ENCODE measurements at places on chromosomes 13 and 19. TPM values are rescaled to one million over a fixed set of nuclear protein-coding genes. Genes with fewer than 3 reads are reported as not detected.
A peak's percentile ranks its signal among the peaks of the same experiment; 100 is the strongest.

The MAG gene
- total RNA-seq, result not detected

DNA sequence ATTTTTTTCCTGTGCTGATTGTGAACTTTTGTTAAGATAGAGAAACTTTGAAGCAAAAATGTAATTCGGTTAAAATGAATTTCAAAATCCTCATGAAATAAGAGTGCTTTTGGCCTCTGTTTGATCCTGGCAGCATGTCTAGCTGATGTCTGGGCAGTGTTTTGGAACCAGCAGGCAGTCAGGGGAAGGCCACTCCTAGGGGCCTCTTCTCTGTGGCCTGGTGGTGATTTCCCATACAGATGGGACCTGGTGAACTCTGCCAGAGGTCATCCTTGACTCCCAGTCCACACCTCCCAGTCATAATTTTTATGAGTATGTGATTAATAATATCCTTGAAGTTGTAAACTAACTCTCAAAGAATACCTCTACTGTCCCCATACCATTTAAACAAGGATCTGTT lies 226.6 kb downstream of the PCCA start:
- DNase-seq, result no peak

GRCh38 chr13:28031896-28032288 lies 43.4 kb upstream of the URAD start:
- DNase-seq, result no peak

The CCL25 gene
- total RNA-seq, result not detected

The ZNF91 gene
- total RNA-seq, result 12.6 TPM

The AKAP8L gene
- 89.9 TPM for total RNA-seq

GRCh38 chr19:56170261-56170660 lies 5.5 kb upstream of the GALP start:
- peak; percentile 89 for DNase-seq

The IL12RB1 gene
- not detected for total RNA-seq

DNA sequence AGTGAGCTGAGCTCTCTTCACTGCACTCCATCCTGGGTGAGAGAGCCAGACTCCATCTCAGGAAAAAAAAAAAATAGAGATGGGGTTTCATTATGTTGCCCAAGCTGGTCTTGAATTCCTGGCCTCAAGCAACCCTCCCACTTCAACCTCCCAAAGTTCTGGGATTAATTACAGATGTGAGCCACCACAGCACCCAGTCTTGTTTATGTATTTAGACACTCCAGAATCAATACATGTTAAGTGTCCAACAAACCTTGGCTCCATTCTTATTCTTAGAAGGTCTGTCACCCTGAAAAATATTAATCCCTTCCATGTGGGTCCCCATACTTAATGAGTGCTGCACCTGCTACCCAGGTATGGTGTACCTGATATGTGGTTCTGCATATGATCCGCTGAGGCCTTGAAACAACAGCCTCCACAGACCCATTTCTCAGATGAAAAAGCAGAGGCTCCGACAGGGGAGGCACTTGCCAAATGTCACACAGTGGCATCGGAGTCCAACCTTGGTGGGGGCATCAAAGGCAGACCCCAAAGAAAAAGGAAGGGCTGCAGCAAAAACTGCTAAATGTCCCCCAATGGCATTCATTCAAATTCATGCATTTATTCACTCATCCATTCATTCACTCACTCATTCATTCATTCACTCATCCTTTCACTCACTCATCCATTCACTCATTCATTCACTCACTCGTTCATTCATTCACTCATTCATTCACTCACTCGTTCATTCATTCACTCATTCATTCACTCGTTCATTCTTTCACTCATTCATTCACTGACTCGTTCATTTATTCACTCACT lies 16.7 kb downstream of the TICAM1 start:
- DNase-seq, result no peak

Measured in epithelial cell of proximal tubule (primary cell).